Keratinocyte (primary cell): ENCODE measurements at places on chromosomes 3 and 15. TPM values are rescaled to one million over a fixed set of nuclear protein-coding genes. Genes with fewer than 3 reads are reported as not detected.

FBXL22 gene
- 0.04 TPM in 2 of 3 replicates, not detected in the other for polyA plus RNA-seq

ATP13A5 gene
- polyA plus RNA-seq: not detected in 3 replicates

PTPN23 gene
- polyA plus RNA-seq: 1.3 to 2.7 TPM (median 1.6 TPM) in 3 replicates

DPPA4 gene
- not detected in 3 replicates for polyA plus RNA-seq

GRM2 gene
- polyA plus RNA-seq: 0.03 to 0.07 TPM (median 0.04 TPM) in 3 replicates

DNA sequence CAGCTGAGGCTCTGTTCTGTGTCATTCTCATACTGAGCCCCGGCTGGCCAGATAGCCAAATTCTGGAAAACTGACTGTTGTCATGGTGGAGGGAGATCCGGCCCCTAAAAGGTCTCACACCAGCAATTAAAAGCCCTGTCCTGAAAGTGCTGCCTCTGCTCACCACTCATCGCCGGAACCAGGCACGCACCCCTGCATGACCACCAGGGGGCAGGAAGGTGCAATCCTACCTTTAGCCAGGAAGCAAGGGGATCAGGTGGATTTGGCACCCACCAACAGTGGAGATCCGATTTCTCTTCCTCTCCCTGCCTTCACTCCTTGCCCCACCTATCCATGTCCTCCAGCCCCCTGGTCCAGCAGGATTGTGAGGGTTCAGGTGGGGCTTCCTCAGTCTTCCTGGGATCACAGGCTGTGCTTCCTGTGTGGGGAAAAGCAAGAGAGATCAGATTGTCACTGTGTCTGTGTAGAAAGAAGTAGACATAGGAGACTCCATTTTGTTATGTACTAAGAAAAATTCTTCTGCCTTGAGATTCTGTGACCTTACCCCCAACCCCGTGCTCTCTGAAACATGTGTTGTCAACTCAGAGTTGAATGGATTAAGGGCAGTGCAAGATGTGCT, 16.1 kb upstream of the CACNA2D2 start:
- DNase-seq: no peak

DNA sequence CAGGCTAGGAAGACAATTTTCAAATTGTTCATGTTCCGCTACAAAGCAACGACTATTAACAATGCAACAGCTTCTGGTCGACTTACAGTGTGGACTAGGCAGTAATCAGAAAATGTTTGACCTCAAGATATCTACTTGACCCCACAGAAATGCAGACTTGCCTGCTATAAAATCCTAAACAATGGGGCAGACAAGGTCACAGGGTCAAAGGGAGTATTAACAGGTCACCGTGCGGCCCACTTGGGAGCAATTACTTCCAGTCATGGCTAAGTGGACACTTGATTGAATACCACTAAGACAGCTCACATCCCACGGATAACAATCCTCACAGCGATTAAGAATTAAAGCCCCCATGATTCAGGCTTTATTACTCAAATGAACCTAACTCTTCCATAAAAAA, 58.9 kb downstream of the FOXP1 start:
- DNase-seq: no peak

DNA sequence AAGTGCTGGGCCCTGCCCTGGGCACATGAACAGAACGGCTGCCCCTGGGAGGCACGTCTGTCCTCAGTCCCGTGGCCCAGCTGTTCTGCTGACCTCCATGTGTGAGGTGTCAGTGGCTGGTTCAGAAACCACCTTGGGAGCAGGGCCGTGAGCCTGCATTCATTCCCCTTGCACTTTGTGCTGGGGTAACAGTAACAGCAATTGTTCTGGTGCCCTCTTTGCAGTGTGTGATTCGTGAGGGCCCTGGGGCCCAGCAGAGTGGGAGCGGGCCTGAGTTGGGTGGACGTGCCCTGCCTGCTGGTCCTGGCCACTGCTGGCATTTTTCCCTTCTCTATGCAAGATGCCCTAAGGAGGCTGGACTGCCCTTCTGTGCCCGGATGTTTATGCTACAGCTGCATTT, 50.4 kb upstream of the MYZAP start:
- DNase-seq: no peak

DNA sequence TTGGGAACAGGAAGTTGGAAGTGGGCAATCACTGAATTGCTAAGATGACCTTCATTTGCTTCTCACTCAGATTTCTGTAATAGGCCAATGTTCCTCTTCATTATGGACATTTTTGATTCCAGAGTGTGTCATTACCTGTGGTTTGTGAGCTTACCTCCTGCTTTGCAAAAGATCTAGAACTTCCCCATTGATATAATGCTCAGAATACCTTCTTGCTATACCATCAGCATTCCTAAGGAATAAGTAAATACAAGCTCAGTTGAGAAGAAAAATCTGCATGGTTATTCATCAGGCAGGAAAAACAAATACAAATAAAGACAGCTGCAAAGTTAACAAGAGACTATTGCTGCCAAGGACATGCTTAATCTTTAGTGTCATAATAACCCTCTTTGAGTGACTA, 5.6 kb upstream of the RPL14 start:
- no peak for DNase-seq

GRCh38 chr3:28476194-28476593, 127.6 kb upstream of the AZI2 start:
- DNase-seq: peak; percentile 4

- peak; percentile 19 for DNase-seq
Measured at GRCh38 chr15:62344806-62345539, 179.9 kb upstream of the C2CD4B start.

DNA sequence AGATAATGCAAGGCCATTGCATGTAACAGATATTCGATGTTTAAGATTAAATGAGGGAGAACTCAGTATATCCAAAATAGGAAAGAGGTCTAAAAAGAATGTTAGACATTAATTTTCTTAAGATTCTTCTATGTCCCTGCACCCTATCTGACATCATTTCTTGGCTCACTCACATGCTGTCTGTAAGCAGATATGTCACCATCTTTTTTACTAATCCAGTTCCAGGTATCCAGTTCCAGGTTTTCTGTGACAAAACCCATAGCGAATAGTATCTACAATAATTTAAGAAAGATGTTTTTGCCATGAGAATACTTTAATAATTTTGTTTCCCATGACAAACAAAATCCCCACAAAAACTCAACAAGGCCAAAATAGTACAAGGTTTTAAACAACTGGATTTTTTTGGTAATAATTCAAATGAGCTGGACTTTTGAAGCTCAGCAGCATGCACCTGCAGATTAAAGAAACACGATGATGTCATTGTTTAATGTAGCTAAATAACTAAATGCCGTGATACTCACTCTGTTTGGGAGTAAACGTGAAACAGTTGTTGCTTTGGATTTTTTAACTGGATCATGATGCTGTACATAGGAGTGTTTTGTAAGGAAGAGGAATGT, 867.6 kb downstream of the EPHA3 start:
- no peak for DNase-seq

DNA sequence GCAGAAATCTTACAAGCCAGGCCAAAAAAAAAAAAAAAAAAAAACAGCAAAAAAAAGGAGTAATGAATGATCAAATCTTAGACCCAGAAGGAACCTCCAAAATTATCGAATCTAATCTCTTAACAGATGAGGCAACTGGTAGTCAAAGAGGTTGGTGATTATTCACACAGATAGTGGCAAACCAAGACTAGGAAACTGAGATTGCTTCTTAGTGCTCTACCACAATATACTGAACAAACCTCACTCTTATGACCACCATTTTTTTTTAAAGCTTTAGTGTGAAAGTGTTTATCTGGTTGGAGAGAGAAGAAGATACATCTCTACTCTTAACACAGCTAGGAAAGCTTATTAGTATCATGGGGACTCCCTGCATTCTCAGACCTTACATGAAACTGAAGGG, 17.3 kb downstream of the ATOSA start:
- no peak for DNase-seq

DNA sequence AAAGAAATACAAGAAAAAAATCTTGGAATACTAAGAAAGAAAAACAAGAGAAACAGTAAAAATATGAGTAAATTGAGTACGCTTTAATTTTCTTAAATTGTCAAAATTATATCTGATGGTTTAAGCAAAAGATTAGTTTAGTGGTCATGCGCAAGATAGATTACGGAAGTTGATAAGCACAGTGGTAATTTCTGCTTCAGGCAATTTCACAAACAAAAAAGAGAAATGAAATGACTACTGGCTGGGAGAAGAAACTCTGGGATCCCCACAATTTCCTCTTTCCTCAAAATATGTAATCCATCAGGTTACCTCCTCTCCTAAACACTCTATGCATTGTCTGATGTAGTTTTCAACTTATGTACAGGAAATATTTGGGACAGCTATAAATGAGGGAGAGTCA, 9.0 kb downstream of the MYD88 start:
- DNase-seq: no peak

- no peak for DNase-seq
Measured at GRCh38 chr3:159417761-159418160, 570.9 kb upstream of the IL12A start.

GRCh38 chr3:111369958-111370357, 172.0 kb upstream of the CD96 start:
- DNase-seq: no peak

DNA sequence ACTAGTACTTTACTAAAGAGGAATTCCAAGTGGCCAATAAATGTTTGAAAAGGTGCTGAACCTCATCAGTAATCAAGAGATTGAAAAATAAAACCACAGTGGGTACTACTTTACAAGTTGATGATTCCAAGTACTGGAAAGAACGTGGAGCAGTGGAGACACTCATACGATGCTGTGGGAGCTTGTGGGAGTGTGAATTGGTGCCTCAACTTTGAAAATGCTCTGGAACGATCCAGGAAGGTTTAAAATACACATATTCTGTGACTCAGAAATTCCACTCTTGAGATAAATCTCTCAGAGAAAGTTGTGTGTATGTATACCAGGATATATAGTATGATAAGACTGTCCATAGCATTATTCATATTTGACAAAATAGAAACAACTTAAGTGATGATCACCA, 9.3 kb downstream of the LRCH3 start:
- no peak for DNase-seq

DNA sequence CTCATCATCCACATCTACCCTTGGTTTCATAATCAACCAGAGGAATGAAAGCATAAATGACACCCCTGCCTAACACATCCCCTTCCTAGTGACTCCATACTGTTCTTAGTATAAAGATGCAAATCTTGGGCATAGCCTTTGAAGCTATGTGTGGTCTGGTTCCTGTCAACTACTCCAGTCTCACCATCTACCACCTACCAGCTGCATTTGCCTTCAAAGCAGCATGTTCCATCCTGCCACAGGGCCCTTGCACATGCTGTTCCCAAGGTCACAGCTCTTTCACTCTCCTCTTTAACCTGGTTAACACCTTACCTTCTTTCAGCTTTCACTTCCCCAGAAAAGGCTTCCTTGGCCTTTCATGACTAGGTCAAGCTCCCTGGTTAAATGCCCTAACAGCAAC, 62.3 kb upstream of the ARHGEF3 start:
- no peak for DNase-seq

DNA sequence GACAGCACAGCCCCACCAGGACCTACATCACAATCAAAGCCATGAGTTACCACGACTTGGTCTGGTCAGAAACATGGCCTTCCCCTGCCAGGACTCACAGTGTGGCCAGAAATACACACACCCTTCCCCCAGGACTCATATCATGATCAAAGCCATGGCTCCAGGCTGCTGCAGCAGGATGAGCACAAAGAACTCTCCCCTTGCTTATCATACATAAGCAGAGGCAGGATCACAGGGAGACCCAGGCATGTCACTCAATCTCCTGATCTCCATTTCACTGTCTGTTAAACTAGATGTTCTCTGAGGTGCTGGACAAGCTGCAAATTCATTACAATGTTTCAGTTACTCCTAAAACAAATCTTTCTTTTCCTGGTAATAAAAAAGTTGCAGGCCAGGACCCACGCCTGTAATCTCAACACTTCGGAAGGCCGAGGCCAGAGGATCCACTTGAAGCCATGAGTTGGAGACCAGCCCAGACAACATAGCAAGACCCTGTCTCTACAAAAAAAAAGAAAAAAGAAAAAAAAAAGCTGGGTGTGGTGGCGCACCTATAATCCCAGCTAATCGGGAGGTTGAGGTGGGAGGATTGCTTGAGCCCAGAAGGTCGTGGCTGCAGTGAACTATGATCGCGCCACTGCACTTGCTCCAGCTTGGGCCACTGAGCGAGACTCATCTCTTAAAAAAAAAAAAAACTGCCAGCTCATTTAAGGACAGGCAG, 1.2 kb downstream of the PFKFB4 start:
- DNase-seq: no peak

DNA sequence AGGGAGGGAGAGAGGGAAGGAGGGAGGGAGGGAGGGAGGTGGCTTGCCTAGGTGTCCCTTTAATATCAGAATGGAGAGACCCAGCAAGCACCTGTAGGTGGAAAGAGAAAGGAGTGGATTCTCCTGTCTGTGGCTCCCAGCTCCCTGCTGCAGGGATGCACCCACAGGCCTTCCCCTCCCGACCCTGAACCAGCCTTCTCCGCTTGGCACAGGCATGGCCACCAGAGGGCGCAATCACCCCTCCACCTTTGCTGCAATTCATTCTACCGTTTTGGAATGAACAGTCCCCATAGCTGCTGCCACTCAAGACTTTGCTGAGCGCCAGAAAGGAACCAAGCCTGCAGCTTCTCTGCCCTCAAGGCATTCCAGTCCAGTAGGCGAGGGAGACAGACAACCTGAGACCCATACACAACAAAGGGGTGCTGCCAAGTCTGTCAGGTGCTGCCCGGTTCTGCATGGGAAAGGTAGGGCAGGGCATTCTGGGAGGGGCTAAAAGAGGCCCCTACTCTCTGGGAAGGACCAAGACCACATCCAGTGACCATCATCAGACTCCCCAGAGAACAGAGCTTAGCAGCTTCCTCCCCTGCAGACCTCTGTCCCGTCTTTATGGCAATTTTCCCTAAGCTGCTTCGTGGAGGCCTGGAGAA, 4.9 kb downstream of the TLR9 start:
- DNase-seq: no peak

- no peak for DNase-seq
Measured at GRCh38 chr3:123459862-123460261, 11.0 kb upstream of the ADCY5 start.

DNA sequence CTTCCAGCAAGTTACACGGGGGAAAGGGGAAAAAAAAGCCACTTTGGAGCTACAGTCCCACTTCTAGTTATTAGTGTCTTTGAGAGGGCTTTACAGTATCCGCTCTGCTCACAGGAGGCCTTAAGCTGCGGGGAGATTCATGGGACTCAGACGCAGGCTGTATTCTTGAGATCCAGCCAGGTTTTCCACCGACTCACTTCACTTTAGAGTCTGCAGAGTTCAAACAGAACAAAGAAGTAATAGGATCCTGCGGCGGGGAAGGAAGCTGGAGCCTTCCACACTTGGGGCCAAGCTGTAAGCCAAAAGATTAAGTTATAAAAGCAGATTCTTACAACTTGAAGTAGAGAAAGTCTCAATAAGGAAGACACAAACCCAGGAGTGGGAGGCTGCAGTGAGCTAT, 60.2 kb upstream of the FAM174B start:
- DNase-seq: no peak

GRCh38 chr3:129440618-129441190, 680 bp downstream of the IFT122 start:
- DNase-seq: no peak

- no peak for DNase-seq
Measured at GRCh38 chr15:62969442-62970089, 73.0 kb upstream of the TPM1 start.
